ENCODE measurements at places on chromosomes 5 and 9. TPM values are rescaled to one million over a fixed set of nuclear protein-coding genes. Genes with fewer than 3 reads are reported as not detected.

The CTNNAL1 gene
- total RNA-seq: 51.9 TPM

The PNPLA7 gene
- 1.6 TPM for total RNA-seq

The CSNK1A1 gene
- 304 TPM for total RNA-seq

The GTF3C5 gene
- total RNA-seq: 88.9 TPM

The BAAT gene
- total RNA-seq: 0.15 TPM

The SH3TC2 gene
- total RNA-seq: not detected

The EQTN gene
- not detected for total RNA-seq

The SLC22A5 gene
- total RNA-seq: 3.4 TPM

The ANKRD34B gene
- 0.72 TPM for total RNA-seq

The DTWD2 gene
- total RNA-seq: 10.1 TPM

The IL7R gene
- not detected for total RNA-seq

GRCh38 chr5:179312557-179313235 is 32.6 kb downstream of the ADAMTS2 start:
- H3K4me1 ChIP-seq: no peaks in the 10 kb centered on the region
- H3K36me3 ChIP-seq: no peaks in the 10 kb centered on the region
- H3K27ac ChIP-seq: no peak overlapping the region
- no peaks in the 10 kb centered on the region for H3K27me3 ChIP-seq

GRCh38 chr9:101951598-101951997 is 213.2 kb upstream of the GRIN3A start:
- DNase-seq: no peak
- no peaks in the 10 kb centered on the region for H3K36me3 ChIP-seq
- no peak overlapping the region for H3K4me3 ChIP-seq
- H3K4me1 ChIP-seq: no peaks in the 10 kb centered on the region
- no peak overlapping the region for H3K27ac ChIP-seq

DNA sequence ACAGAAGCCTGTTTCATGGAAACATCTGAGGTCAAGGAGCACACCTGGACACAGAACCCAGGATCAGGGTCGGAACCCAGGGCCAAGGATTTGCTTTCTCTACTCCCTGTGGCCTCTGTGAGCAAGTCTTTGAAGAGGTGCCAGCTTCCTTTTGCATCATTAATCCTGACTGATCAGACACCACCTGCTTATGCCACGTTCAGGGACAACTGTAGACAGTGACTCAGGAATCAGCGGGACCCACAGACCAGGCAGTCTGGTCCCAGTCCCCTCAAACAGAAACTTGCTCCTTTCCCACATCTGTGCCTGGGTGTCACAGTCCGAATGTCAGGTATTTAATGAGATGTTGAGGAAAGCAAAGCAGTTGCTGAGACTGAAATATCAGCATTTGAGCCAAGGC is 154.8 kb downstream of the SGCD start:
- no peak overlapping the region for H3K4me3 ChIP-seq
- H3K27ac ChIP-seq: no peak overlapping the region
- no peaks in the 10 kb centered on the region for H3K27me3 ChIP-seq
- no peak for DNase-seq

- H3K27ac ChIP-seq: no peak overlapping the region
- no peaks in the 10 kb centered on the region for H3K27me3 ChIP-seq
- no peaks in the 10 kb centered on the region for H3K4me1 ChIP-seq
These were observed 183.9 kb upstream of the DMAC1 start for GRCh38 chr9:7983490-7983889.

DNA sequence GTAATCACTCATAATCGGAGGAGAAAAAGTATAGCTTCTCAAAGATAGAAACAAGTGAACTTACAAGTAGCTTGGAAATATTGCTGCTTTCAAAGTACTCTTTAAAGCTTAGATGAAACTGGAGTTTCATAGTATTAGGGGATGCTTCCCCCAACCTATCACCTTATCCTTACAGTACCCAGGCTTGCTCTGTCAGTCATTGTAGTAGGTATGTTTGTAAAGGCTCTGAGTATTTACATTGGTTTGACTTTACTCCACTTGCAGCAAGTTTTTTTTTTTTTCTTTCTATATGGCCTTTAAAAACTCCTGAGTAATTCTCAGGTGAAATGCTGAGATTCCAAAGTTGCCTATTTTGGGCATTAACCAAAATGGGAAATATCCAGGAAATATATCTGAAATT is 84.8 kb downstream of the CD180 start:
- H3K36me3 ChIP-seq: peaks cover 2% of the 10 kb centered on the region
- H3K4me3 ChIP-seq: no peak overlapping the region
- no peaks in the 10 kb centered on the region for H3K27me3 ChIP-seq
- no peak overlapping the region for H3K27ac ChIP-seq

GRCh38 chr5:154397652-154398406 is 48.0 kb upstream of the SAP30L start:
- H3K27me3 ChIP-seq: no peaks in the 10 kb centered on the region
- 0 out of 2 replicates have a peak, but pooled peaks cover under 1% of the 10 kb centered on the region for H3K36me3 ChIP-seq
- peaks cover 2% of the 10 kb centered on the region for H3K4me1 ChIP-seq
- DNase-seq: no peak
- no peak overlapping the region for H3K4me3 ChIP-seq
- no peak overlapping the region for H3K27ac ChIP-seq

- no peaks in the 10 kb centered on the region for H3K4me1 ChIP-seq
- H3K27me3 ChIP-seq: no peaks in the 10 kb centered on the region
- no peak for DNase-seq
- peaks cover 3% of the 10 kb centered on the region for H3K36me3 ChIP-seq
- H3K4me3 ChIP-seq: no peak overlapping the region
- no peak overlapping the region for H3K27ac ChIP-seq
These were observed 55.0 kb upstream of the CDK5RAP2 start for GRCh38 chr9:120635011-120635410.

GRCh38 chr9:71487061-71487460 is 281.3 kb downstream of the CEMIP2 start:
- no peaks in the 10 kb centered on the region for H3K4me1 ChIP-seq
- H3K27me3 ChIP-seq: no peaks in the 10 kb centered on the region
- H3K4me3 ChIP-seq: no peak overlapping the region
- peak; percentile 52 for DNase-seq
- H3K27ac ChIP-seq: no peak overlapping the region

- no peaks in the 10 kb centered on the region for H3K27me3 ChIP-seq
- H3K4me1 ChIP-seq: no peaks in the 10 kb centered on the region
- H3K27ac ChIP-seq: no peak overlapping the region
- no peak overlapping the region for H3K4me3 ChIP-seq
- DNase-seq: no peak
These were observed 34.9 kb downstream of the SYK start for GRCh38 chr9:90836411-90837080.

DNA sequence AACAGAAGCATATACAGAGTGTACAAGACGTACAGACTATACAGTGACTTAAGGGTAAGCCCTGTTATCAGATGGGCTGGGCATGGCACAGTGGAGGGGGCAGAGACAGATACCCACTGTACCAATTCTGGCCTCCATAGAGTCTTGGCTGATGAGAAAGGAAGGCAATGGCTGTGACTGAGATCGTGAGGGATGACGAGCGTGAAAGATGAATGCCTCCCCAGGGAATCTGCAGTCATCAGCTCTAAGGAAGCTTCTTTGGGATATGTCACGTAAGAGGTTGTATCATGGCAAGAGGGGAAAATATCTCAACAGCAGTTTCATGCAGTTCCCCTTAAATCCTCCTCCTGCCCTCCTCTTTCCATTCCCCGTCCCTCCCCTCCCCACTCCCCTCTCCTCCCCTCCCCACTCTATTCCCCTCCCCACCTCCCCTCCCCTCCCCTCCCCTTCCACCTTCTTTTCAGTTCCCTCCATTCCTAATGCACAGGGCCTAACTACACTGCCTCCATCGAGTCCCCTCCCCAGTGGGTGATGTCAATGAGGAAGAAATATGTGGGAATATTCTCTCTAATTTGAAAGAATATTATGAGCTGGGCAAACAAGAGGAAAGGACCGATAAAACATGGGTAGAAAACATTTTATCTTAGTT is 226.4 kb upstream of the DAP start:
- no peaks in the 10 kb centered on the region for H3K4me1 ChIP-seq
- H3K4me3 ChIP-seq: no peak overlapping the region
- no peaks in the 10 kb centered on the region for H3K36me3 ChIP-seq

DNA sequence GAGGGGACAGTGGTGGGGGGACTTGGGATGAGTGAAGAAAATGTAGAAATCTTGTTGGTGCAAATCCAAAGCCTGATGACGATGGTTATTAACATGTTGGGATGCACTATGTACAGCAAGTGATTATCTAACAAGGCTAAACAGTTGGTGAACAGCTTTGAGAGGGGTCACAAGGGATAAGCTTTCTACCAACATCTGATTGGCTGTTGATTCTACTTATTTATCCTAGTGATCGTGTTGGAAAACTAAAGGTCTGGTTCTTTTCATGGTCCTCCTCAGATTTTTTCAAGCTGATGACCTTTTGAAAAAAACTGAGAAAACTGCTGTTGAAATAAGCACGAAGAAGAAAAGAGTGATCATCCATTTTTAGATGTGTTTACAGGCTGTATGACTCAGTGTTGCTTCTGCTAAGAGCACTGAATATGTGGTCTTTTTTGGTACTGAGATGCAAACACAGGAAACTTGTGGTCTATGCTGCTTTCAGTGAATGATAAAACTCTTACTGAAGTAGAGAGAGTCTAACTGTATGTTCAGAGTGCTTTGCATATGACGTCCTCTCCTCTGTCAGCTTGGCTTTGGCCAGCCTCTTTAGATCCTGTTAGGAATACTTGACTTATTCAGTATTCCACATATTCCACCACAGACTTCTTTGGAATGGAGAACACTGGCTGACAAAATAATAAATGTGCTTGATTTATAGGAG is 174.8 kb downstream of the SLF1 start:
- H3K27me3 ChIP-seq: no peaks in the 10 kb centered on the region
- no peaks in the 10 kb centered on the region for H3K36me3 ChIP-seq
- H3K4me3 ChIP-seq: no peak overlapping the region
- no peaks in the 10 kb centered on the region for H3K4me1 ChIP-seq
- no peak overlapping the region for H3K27ac ChIP-seq

DNA sequence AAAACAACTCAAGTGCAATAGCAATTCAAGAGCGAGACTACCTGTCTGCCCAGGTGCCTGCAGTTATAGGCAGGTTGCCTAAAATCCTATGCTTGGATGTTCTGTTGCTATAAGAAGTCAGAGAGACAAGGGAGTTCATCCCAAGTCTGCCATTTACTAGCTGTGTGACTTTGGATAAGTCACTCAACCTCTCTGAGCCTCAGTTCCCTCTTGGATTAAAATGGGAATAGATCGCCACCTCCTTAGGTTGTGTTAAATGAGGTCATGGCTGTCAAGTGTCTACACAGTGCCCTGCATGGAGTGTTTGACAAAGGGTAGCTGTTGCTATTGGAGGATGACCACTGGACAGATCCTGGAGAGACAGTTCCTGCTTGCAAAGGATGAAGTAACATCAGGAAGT is 1.3 kb upstream of the ZBTB34 start:
- no peaks in the 10 kb centered on the region for H3K27me3 ChIP-seq
- no peak overlapping the region for H3K27ac ChIP-seq
- no peaks in the 10 kb centered on the region for H3K4me1 ChIP-seq
- H3K36me3 ChIP-seq: no peaks in the 10 kb centered on the region

DNA sequence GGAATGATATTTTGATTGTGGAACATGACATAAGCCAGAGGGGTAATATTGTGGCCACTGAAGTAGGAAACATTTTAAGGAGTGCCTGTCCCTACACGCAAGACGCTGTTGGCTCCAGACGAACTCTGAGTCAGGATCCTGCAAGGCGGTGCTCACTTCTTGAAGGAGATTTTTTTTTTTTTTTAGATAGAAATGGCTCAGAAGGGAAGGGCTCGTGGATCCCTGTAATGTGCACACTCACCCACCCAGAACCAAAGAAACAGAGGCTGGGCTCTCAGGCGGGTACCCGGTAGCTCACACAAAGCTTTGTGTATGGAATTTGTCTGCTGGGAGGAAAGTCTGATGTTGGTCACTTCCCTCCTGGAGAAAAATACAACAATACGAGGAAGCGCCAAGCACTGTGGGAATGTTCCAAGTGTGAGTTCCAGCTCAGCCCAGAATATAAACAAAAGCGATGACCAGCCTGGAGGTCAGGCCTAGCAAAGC is 25.7 kb downstream of the RAPGEF1 start:
- no peaks in the 10 kb centered on the region for H3K36me3 ChIP-seq
- no peak overlapping the region for H3K27ac ChIP-seq
- DNase-seq: no peak
- H3K4me1 ChIP-seq: peaks cover 12% of the 10 kb centered on the region
- H3K27me3 ChIP-seq: no peaks in the 10 kb centered on the region

- no peak for DNase-seq
- H3K4me3 ChIP-seq: no peak overlapping the region
These were observed 14.2 kb downstream of the COL5A1 start for GRCh38 chr9:134655586-134656333.

- H3K27me3 ChIP-seq: no peaks in the 10 kb centered on the region
- no peaks in the 10 kb centered on the region for H3K4me1 ChIP-seq
- peak overlapping the region; percentile 80 for H3K4me3 ChIP-seq
- no peak overlapping the region for H3K27ac ChIP-seq
- DNase-seq: no peak
These were observed 1.3 kb downstream of the NOTCH1 start for GRCh38 chr9:136544548-136544963.

GRCh38 chr5:10635257-10635866 is 71.5 kb downstream of the ANKRD33B start:
- no peaks in the 10 kb centered on the region for H3K36me3 ChIP-seq
- no peak for DNase-seq
- no peak overlapping the region for H3K4me3 ChIP-seq
- no peak overlapping the region for H3K27ac ChIP-seq
- no peaks in the 10 kb centered on the region for H3K27me3 ChIP-seq

DNA sequence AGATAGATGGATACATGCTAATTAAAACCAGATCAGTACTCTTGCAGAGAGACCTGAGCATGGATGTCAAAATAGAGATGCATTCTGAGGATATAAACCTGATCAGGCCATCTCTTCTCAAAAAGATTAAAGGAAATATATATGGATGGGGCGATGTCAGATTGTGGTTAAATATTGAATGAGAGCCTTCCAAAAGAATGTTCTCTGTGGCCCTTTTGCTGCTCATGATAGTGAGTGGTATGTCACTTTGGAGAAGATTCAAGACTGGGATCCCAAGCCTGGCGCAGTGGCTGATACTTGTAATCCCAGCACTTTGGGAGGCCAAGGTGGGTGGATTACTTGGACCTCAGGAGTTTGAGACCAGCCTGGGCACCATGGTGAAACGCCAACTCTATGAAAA is 20.5 kb downstream of the ZNF131 start:
- no peak overlapping the region for H3K4me3 ChIP-seq
- no peaks in the 10 kb centered on the region for H3K27me3 ChIP-seq
- H3K36me3 ChIP-seq: peaks cover 31% of the 10 kb centered on the region
- DNase-seq: no peak

DNA sequence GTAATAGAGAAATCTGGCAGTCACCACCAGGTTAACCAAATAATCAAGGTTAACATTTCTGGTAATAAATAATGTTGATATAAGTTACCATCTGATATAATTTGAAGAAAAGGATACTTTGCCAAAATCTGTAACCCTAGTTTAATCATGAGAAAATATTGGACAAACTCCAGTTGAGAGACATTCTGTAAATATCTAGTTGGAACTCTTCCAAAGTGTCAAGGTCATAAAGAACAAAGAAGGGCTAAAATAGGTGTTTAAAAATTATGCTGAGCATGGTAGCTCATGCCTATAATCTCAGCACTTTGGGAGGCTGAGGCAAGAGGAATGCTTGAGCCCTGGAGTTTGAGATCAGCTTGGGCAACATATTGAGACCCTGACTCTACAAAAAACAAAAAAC is 253.3 kb downstream of the MRPS30 start:
- H3K4me1 ChIP-seq: no peaks in the 10 kb centered on the region
- H3K27me3 ChIP-seq: no peaks in the 10 kb centered on the region
- DNase-seq: no peak
- no peak overlapping the region for H3K27ac ChIP-seq
- H3K4me3 ChIP-seq: no peak overlapping the region
- H3K36me3 ChIP-seq: no peaks in the 10 kb centered on the region

GRCh38 chr9:123072407-123072995 is 39.0 kb downstream of the GPR21 start:
- H3K27me3 ChIP-seq: no peaks in the 10 kb centered on the region
- H3K36me3 ChIP-seq: no peaks in the 10 kb centered on the region
- H3K4me3 ChIP-seq: peak overlapping the region; percentile 1
- peak; percentile 62 for DNase-seq
- H3K27ac ChIP-seq: no peak overlapping the region

All from H9 (cell line).